Activated CD4-positive, alpha-beta T cell treated with anti-CD3 and anti-CD28 coated beads, Interleukin-2, Interleukin-4, amounts not matched to agents 100 ng/mL and 50 ng/mL, durations not matched to agents 16 hours and 8 hours (primary cell): ENCODE measurements at places on chromosomes 7 and 10.

DNA sequence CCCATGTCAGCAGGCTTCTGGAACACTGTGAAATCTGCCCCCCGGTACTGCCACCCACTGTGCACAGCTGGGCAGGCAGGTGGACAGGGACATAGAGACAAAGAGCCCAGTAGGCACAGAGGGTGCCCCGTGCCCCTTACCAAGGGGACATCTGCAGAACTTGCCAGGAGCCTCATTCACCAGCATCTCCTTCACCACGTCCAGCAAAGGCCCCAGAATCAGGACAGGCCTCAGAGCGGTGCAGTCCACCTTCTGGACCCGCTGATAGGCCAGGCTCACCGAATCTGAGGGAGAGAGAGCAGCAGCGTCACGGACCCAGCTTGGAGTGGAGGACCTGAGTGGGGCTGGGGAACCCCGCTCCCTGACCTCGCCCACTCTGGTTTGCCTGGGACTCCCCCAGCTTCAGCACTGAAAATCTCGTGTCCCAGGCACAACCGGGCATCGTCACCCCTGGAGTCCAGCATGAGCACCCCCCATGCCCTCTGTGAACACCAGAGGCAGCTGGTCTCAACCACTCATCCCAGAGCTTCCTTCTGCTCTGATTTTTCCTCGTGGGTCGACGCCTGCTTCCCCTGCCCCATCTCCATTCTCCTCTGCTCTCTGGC lies 130.1 kb downstream of the DLG5 start:
- DNase-seq = no peak

DNA sequence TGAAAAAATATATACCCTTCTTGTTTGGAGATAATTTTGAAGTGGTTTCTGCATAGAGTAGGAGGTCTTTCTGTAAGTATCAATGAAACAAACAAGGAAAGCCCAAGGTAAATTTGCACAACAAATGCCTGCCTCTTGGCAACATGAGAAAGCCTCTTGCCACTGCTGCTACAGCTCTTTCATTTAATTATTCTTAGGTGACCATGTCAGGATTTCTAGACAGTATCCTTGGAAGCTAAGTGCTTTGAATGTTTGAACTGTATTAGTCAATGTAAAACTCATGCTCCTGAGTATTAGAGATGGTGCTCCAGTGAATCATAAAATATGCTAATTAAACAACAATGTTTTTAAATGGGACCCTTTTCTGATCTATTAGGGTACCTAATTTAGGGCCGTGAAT lies 81.2 kb upstream of the ITGB1 start:
- no peak for DNase-seq

DNA sequence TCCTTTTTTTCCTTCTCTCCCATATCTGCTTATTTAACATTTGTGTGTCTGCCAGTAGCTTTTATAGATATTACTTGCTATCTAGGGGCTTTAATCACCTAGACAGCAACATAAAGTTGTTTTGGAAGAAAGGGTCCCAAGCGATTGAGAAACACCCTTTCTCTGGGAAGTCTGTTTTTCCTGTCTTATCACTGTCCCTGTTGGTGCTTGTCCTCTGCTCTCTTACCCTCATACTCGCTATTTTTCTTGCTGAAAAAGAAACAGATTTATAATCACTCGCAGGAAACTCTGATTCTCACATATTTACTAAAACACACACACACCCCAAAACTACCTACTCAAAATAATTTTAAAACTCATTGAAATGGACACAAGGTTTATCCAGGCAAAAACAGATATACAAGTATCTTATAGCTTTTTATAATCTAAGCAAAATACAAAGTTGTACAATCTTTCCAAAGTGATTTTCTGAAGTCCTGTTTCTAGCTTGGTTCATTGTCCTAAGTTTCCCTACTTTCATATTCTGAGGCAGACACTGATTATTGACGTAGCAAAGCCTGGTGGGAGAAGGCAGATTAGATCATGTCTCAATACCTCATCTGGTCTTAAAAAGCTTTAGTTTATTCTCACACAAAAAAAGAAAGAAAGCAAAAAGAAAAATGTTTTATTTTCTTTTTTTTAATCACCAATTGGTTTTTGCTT lies 157.3 kb downstream of the CACNA2D1 start:
- DNase-seq = no peak

GRCh38 chr7:69982197-69982596 lies 383.9 kb downstream of the AUTS2 start:
- DNase-seq = no peak
